ENCODE measurements at places on chromosomes 3 and 15.

DNA sequence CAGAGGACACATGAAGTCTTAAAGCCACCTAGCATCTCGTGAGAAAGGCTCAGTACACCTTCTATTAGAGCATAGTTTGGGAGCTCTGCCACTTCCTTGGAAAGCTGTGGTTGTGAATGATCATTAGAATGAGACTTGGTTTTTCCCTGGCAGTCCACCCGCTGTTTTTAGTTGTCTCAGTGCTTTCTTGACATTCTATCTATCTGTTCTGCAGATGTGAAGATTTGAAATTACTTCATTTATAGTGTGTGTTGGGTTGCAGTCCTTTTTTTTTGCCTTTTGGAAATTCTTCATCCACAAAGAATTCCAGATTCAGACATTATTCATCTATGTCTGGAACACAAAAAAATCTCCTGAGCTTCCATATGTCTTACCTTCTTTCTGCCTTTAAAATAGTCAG is 23.7 kb downstream of the PPP2R3A start:
- DNase-seq, result no peak

- DNase-seq, result no peak
These were observed 33.0 kb downstream of the CHD2 start for GRCh38 chr15:92932946-92933649.

DNA sequence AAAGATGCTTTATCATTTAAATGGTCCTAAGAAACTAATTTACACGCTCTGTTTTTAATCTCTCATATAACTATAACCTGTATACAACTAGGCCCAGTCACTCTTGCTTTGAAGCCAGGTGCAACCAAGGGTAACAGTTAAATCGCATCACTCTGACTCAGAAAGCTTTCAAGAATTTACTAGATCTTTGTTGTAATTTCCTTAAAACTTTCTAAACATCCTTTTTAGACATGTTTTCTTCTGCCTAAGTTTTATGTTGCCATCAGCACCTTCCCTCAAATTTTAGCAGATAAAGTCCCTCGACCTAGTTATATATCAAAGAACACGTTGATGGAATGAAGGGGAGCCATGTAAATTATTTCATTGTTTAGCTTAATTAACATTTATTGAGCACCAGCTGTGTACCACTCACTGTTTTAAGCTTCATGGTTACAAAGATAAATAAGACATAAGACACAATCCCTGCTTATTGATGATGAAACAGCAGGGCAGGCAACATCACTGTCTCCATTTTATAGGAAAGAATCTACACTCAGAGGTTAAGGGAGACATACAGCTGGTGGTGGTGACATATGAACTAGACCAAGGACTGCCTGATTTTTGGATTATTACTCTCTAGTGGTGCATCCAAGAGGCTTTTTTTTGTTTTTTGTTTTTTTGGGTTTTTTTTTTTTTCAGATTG is 101.0 kb downstream of the CD200R1L start:
- no peak for DNase-seq

DNA sequence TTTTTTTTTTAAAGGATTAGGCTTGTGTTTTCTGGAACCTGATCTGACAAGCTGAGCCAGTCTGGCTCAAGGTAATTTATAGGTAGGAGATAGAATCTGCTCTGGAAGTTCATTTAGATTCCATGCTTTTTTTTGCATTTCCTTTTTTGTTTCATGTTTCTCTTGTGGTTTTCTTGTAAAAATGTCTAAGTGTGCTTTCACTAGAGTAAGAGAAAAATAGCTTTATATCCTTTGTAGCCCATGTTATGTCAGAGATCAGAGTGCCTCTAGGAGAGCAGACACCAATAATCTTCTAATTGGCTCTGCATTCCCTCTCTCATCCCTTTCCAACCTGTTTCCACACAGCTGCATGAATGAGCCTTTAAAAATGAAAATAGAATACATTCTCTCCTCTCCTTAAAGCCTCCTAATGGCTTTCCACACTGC is 389.8 kb upstream of the KCNMB2 start:
- no peak for DNase-seq

- DNase-seq, result no peak
These were observed 901.7 kb downstream of the NTRK3 start for GRCh38 chr15:87354661-87355410.

DNA sequence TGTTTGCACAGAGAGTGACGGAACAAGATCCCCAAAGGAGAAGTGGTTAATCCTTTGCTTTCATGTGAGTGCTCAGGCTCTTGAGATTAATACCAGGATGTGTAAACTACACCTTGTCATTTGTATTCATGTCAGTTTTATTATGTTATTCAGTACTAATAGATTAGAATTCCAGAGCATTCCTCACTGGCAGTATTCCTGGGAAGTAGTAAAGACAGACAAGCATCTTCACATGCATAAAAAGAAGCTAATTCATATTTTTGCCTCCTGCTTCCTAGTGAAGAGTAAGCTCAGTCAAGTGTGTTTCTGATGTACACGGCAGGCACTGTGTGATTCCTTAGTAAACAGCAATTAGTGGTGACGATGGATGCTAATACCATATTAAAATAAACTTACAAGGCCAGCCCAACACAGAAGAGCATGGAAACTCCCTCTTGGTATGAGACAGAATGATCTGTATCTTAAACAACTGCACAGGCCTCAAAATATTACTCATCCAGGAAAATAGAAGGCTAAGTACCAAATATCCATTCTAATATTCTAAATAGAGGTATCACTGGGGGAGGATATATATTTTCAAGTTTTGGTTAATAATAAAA is 336.8 kb upstream of the MCTP2 start:
- no peak for DNase-seq

- DNase-seq, result no peak
These were observed 18.1 kb downstream of the HEMK1 start for GRCh38 chr3:50587373-50587772.

- DNase-seq, result no peak
These were observed 37.2 kb downstream of the SLC6A6 start for GRCh38 chr3:14439501-14440167.

- no peak for DNase-seq
These were observed 155.8 kb downstream of the LRTM1 start for GRCh38 chr3:54772051-54772450.

GRCh38 chr3:45029661-45030060 is 3.6 kb downstream of the CLEC3B start:
- DNase-seq, result no peak

GRCh38 chr3:44060164-44060563 is 181.5 kb upstream of the TOPAZ1 start:
- DNase-seq, result no peak

DNA sequence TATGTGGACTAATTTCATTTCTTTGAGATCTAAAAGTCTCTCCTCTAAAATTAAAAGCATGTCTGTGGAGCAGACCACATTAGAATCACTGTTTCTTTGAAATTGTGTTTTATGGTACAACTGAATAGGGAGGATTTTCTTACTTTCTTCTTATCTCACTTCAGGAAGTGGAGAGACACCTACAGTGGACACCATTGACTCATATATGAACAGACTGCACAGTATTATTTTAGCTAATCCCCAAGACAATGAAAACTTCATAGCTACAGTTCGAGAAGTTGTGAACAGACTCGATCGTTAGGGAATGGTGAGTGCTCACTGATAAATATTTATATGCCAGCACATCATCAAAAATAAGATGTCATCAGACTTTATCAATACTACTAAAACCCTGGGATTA is 58.3 kb downstream of the HMG20A start:
- no peak for DNase-seq

GRCh38 chr3:114418724-114419543 is 125.1 kb downstream of the TIGIT start:
- no peak for DNase-seq

DNA sequence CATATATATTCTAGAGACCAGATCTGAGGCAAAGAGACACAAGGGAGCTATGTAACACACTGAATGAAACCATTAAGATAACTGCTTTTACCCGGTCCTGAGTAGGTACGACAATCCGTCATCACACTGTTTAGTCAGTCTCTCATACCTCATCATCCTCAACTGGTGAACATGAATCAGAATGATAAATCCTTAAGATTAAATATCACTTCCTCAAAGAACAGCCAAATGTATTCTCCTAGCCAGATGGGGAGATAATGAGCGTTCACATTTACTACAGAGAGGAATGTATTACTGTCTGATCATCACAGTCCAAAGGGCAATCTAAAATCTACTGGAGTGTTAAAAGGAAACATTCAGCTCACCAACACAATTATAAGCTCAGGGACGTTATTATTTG is 319.4 kb upstream of the STAC start:
- peak; percentile 1 for DNase-seq

- no peak for DNase-seq
These were observed 6.5 kb downstream of the SQOR start for GRCh38 chr15:45641374-45641781.

DNA sequence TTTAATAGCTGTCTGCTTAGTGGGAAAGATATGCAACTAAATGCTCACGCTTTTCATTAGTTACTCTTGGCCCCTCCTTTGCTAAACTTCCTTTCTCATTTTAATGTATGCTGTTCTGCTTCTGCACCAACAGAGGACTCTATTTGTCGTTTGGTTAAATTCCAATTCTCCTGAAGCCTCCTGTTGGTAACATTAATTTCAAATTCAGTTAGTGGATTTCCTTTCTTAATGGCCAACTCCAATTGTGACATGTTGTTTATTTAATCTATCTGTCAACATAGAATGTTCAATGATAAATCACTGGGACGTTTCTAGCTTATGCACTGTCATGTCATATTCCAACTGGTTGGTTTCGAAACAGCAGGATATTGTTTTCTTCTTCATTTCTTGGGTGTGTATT is 467.4 kb upstream of the BCHE start:
- no peak for DNase-seq

- no peak for DNase-seq
These were observed 118.8 kb upstream of the PDZRN3 start for GRCh38 chr3:73743551-73743950.

- peak; percentile 46 for DNase-seq
These were observed 6.6 kb upstream of the SOX2 start for GRCh38 chr3:181705086-181705480.

DNA sequence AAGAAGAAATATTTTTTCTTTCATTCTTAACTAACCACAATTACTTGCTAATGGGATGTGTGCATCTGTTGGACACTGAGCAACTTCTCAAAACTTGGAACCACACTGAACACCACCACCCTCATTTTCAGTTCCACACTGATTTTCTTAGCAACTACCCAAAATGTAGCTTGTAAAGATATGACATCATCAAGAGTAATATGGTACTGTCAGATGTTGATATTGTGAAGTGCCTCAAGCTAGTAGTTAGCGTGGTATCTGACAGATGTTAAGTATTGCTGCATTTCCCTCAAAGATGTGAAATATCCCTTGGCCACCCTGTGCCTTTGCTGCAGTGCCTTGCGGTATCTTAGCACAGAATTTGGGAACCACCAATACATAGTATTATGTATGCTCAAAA is 9.3 kb downstream of the RFTN1 start:
- DNase-seq, result no peak

- no peak for DNase-seq
These were observed 33.7 kb downstream of the DNAH1 start for GRCh38 chr3:52349611-52350395.

- DNase-seq, result no peak
These were observed 275.0 kb upstream of the SLCO3A1 start for GRCh38 chr15:91578511-91578910.

- peak; percentile 73 for DNase-seq
These were observed at the start of gene PRRT3 for GRCh38 chr3:9951962-9952805. Gene PRRT3 (minus strand): TSS chr3:9952408. CDS start chr3:9950115, 2,293 bp downstream.

DNA sequence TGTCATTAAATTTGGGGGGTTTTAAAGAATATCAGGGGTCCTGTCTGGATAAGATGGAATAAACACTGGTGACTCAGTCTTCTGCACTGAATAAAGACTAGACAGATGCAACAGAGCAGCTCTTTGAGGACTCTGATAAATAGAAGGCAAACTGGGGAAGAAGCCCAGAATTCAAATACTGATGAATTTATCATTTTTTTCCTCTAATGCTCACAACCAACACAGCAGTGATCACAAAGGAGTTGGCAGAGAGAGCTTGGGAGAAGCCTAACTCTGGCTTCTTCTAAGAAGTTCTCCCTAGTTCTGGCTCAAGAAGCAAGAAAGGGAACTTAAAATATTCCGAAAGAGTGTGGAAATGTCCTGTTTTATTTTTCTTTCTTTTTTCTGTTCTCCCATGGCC is 597.8 kb downstream of the FGF12 start:
- no peak for DNase-seq

GRCh38 chr15:31372635-31373091 is 46.0 kb downstream of the KLF13 start:
- DNase-seq, result peak; percentile 28

DNA sequence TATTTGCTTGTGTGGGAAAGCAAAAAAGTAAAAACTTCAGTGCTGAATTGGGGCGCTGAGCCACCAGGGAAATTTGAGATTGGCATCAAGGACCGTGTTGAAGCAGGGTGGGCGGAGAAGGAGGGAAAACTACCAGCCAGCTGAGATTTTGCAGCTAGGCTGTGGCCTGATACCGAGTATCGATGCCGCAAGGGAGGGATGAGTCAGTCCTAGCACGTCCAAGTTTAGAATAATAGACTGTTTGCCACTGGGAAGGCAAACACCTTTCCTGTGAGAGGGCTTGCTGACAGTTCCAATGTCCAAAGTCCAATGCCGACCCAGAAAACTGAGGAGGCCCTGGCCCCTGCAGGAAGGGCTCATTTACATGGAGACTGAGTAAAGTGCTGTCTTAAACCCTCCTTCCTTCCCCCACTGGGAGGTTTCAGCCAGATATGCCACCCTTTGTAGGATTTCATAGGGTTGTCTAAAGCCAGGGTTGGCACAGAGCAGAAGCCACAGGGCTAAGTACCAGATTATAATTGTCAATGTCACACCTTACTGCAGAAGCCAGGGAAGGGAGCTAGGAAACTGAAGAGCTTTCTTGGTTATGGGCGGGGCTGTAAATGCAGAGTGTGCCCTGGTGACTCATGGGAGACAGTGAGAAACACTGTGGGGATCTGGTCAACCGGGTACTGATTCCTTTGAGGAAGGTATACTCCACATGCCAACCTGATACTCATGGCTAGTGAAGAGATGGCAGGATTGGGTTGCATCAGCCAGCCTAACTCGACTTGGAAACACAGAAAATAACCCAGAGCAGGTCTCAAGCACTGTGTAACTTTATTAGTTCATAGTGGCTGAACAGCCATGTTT is 28.4 kb upstream of the PIK3CB start:
- peak; percentile 10 for DNase-seq

DNA sequence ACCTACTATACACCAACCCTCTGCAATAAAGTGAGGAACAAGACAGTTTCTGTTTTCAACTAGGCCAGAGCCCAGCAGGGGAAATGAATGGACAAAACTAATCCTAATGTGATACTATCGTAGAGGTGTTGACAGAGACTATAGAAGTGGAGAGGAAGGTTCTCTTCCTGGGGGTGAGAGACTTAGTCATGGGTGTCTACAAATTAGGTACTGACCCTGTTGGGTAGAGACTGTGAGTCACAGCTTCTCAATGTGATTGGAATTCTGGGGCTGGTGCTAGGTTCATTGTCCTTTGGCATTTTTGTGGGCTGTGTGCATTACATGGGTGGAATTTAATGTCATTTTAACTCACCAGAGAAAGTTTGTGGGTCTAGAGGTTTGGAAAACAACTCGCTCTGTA is 79.3 kb downstream of the ADAMTSL3 start:
- no peak for DNase-seq

- DNase-seq, result no peak
These were observed 70.1 kb downstream of the ST8SIA2 start for GRCh38 chr15:92463826-92464225.

- no peak for DNase-seq
These were observed 255.4 kb upstream of the UBE2E1 start for GRCh38 chr3:23550402-23550801.

- no peak for DNase-seq
These were observed 9.6 kb upstream of the CLDN16 start for GRCh38 chr3:190378240-190378891.

Data from retina (tissue), 1 donor.